Activated CD4-positive, CD25-positive, alpha-beta regulatory T cell treated with anti-CD3 and anti-CD28 coated beads, Interleukin-2, amount 50 U/mL, for 16 hours (primary cell): ENCODE measurements at places on chromosomes 1 and 21.

- DNase-seq = no peak
Measured at GRCh38 chr1:43573066-43573800, 42.5 kb downstream of the PTPRF start.

- no peak for DNase-seq
Measured at GRCh38 chr1:112706505-112707220, at the start of gene RHOC. Gene RHOC, minus strand, starts transcription at chr1:112707127. Its CDS starts 3,328 bp downstream, at chr1:112703799.

DNA sequence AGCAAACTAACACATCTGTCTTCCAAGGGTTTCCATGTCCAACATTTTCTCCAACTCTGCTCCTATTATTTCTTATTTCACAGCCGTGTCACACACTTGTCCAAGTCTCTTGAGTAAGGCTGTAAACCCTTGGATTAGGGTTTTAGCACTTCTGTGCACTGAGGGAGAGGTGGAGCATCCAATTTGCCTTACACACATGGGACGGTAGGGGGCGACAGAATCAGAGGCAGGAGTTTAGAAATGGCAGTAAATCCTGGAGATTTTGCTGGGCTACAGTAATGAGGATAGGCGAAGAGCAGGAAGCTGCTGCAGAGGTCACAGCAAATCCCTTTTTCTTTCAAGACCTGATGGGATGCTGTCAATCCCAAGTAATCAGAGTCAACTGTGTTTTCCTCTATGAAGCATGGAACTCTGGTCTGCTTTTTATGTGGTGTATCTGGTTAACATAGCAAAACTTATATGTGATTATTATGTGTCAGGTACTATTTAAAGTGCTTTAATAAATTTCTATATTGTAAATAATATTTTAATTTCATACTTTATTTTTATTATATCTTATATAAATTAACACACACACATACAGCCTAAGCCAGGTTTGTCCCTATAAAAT, 15.4 kb upstream of the LCE5A start:
- no peak for DNase-seq

GRCh38 chr1:19327301-19327700, 15.2 kb downstream of the SLC66A1 start:
- DNase-seq = no peak

- DNase-seq = no peak
Measured at GRCh38 chr1:47434051-47434842, 3.6 kb upstream of the FOXD2 start.

DNA sequence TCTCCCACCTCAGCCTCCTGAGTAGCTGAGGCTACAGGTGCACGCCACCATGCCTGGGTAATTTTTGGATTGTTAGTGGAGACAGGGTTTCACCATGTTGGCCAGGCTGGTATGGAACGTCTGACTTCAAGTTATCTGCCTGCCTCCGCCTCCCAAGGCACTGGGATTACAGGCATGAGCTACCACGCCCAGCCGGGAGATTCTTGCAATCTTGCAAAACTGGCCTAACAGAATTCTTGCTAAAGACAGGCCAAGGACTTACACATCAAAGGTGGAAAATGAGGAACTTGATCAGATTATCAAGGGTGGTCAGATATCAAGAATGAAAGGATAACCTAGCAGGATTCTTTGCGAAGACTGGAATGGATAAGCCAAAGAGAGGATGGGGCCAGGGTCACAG, 98.3 kb upstream of the TIAM1 start:
- no peak for DNase-seq

DNA sequence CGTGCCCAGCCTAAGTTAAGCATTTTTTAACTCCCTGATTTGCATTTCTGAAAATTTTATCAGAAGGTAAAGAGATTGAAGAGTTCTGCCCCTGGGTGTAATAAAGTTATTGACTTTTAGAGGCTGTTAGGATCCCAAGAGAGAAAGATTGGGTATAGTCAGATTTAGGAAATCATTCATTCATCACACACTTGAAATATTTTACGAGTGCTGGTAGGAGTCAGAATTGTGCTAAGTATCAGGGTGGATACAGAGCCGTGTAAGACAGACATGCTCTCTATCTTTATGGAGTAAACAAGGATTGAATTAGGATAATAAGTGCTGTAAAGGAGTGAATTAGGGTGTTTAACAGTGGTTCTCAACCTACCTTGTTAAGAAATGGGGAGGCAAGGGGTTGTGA, 3.0 kb downstream of the SZT2 start:
- no peak for DNase-seq

DNA sequence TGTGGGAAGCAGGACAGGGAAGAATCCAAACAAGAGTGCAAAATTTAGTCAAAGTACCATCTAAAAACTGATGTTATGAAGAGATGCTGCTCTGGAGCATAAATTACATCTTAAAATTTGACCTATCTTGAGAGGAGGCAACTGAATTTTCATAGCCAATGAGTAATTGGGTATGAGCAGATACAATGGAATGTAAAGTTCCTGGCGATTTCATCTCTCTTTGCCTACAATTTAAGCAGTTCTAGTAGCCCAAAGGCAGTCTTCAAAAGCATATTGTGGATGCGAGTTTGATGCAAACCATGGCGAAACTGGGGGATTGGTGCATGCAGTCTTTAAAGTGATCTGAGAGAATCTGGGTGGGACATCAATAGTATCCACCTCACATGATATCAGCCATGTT, 1265.9 kb downstream of the BRINP3 start:
- DNase-seq = no peak

DNA sequence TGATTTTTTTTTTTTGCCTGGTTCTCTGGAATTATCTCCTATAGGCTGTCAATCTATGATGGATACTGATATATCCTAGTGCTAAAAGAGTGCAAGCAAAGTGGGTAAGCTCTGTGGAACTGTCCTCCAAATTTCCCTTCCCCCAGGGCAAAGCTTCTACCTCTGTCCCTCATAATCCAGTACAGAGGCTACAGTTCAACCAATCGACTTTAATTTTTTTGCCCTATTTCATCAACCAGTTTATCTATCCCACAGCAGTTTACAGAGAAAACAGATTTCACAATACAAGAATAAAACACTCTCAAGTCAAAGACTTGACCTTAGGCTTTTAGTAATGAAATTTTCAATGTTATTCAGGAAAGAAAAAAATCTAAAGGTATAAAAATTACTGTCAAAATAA, 13.9 kb downstream of the PUM1 start:
- no peak for DNase-seq

DNA sequence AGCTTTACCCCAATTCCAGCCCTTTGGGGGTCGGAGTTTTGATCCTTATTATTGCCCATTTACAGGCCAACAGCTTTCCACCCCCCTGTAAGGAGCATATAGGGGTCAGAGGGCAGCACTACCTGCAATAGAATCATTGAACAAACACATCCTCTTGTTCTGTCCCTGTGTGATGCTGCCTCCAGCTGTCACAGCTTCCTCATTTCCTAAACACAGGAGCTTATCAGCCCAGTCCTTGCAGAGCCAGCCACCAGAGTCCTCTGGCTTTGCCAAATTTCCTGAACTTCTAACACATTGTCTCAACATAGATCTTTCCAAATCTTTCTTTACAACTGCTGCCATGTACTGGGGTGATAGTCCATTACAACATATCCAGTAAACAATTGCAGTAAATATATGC, 32.8 kb upstream of the PTBP2 start:
- DNase-seq = no peak
